Left kidney (tissue), 8 donors: ENCODE measurements at places on chromosomes 3 and 15.

GRCh38 chr3:142680710-142681109 lies 43.1 kb upstream of the TRPC1 start:
- no peak for DNase-seq

- DNase-seq = no peak
These were observed 27.6 kb downstream of the C2CD4A start for GRCh38 chr15:62094388-62094787.

DNA sequence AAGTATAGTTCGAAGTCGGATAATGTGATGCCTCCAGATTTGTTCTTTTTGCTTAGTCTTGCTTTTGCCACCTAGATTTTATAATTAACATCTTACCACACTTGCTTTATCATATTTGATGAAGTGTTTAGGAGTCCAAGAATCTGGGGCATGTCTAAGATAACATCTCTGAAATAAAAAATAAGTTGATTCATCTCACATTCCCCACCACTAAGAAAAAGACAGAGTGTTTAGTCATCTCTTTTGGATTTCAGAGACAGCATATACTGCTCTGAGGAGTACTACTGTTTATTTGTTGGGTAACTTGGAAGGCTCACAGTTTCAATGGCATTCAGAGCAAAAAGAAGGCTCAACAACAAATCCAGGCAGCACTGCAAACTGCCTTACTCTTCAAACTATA lies 324.2 kb upstream of the ATP11B start:
- DNase-seq = no peak

DNA sequence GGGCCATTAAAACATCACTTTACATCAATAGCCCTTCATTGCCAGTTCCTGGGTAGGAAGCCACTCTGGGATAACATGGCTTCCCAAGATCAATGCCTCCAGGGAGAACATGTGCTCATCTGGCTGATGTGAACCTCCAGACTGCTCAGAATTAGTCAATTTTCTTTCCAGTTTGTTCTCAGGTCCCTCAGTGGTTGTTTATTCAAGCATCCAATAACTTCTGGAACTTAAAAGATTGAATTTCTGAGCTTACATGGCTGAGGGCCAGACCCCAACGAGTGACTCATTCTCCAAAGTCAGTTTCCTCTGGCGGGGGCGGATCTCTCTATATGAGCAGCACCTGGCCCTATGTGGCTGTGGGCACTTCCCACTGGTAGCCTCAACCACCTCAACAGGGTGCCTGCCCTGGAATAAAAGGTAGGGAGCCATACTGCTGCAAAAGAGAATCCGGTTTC lies 34.0 kb downstream of the LYZL4 start:
- DNase-seq = no peak

GRCh38 chr3:71518089-71518488 lies 65.4 kb downstream of the FOXP1 start:
- no peak for DNase-seq

- no peak for DNase-seq
These were observed 43.4 kb downstream of the SLCO2A1 start for GRCh38 chr3:133986311-133986710.
